ENCODE measurements at places on chromosomes 3 and 15.

DNA sequence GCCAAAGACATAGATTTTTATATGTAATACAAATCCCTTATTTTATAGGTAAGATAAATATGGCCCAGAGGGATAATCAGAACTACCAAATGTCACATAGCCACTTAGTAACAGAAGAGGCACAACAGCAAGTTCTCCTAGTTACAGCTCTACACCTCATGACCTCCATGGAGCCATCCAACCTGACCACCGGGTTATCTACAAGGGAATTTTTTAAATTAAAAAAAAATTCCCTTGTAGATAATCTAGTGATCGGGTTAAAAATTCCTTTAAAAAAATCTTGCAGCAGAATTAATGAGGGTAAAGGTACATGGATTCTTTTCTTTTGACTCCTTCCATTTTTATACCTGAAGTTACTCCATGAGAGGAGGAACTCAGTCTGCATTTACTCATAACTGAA, 365.2 kb upstream of the WNT5A start:
- DNase-seq = no peak

DNA sequence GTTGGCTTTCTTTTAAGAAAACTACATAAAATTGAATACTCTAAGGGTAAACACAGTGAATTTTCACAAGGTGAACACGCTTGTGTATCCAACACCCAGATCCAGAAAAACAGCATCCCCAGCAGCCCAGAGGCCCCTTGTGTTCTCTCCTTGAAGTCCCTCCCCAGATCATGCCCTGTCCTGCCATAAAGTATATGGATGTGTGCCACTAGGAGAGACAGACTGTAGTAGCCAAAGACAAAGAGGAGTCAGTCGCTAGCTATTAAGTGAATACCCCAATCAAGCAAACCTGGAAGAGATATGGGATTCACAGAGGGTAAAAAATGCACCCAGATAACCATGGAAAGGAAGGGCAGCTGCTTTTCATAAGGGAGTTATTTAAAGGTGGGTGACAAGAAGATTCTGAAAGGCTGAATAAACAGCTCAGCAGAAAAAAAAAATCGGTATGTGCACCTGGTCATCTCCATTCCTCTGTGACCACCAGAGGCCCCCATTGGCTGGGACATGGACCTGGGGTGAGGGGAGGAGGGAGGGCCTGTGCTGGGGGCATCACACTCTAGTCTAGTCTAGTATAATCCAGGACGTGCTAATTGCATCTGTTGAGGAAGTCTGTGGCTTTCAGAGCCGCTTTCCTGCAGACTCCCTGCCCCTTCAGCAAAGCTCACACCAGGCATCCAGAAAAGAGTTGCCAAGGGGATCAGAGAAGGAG, 167.3 kb upstream of the NDN start:
- DNase-seq = no peak

DNA sequence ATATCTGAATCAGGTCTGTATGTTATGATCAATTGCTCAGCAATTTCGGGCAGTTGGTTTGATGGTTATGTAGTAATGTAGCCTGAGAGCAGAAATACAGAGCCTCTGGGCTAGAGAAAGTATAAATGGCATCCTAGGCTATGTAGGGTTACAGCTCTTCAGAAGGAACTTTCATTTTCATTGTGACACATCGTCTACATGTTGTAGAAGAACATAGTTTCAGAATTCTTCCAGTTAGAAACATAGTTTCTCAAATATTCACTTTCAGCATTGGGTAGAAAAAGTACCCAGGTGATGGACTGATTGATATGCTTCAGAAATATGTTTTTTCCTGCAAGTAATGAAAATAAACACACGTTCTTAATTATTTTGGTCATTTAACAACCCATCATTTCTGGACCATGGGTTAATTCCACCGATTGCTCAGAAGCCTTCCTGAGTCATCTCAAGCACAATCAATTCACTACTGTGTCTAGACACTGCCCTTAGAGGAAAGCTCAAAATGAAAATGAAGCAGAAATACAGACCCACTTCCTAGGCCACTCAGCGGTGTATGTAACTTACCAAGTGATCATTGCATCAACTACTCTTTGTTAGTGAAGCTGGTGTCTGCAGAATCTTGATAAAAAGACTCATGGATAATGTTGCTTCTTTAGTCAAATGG, 88.8 kb upstream of the TSEN2 start:
- DNase-seq = no peak

- DNase-seq = no peak
These were observed 73.2 kb upstream of the SLC4A7 start for GRCh38 chr3:27557411-27557810.
